Endothelial cell (in vitro differentiated cells): ENCODE measurements at places on chromosomes 4 and X. TPM values are rescaled to one million over a fixed set of nuclear protein-coding genes. Genes with fewer than 3 reads are reported as not detected.
A peak's percentile ranks its signal among the peaks of the same experiment; 100 is the strongest.

DNA sequence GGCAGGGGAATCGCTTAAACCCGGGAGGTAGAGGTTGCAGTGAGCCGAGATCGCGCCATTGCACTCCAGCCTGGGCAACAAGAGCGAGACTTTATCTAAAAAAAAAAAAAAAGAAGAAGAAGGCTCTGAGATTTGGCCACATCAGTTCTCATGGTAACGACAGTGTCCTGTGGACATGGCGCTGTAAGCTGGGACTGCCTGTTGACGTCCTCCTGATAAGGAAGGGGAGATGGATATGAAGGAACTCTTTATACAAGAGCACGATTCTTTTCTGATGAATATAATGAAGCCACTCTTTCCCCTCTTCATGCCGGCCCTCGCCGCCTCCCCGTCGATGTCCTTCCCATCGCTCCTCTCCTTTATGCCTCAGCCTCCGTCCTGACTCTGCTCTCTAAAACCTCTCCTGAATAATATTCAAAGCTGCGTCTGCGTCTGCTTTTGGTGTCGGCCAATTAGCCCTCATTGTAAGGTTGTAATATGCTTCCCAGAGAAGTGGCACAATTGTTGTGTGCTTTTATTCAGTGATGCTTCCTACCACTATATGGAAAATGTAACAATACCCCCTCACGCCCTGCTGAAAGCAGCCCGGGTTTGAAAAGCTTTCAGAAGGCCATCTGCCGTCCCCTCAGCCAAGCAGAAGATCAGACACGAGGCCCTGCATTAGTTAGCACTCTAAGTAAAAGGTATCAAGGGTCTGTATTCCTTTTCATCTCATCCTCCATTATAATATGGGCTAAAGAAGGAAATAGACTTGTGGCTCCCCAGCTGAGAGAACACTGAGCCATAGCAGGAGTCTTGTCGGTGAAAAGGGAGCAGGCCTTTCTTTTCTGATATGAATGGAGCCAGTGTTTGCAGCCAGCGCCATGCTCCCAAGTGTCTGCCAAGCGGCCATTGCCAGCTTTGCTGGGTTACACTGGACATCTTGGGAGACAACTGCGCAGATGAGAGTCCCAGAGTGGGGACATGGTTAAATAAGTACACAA lies 22.1 kb upstream of the SCOC start:
- H3K4me3 ChIP-seq: no peak overlapping the region
- peaks cover 4% of the 10 kb centered on the region for H3K4me1 ChIP-seq
- no peaks in the 10 kb centered on the region for H3K36me3 ChIP-seq
- H3K27me3 ChIP-seq: no peaks in the 10 kb centered on the region
- DNase-seq: no peak

DNA sequence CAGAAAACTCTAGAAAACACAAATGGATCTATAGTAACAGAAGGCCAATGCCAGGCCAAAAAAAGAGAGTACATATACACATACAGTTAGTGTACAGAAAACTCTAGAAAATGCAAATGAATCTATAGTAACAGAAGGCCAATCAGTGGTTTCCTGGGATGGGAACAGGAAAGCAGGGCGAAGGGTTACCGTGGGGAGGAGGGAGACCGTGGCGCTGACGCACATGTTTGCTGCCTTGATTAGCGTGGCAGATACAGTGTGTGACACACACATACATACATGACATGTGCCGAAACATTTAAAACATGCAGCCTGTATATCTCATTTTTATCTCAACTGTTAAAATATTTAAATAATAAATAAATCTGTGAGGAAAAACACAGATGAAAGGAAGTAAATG lies 14.7 kb downstream of the GAK start:
- no peak overlapping the region for H3K4me3 ChIP-seq
- H3K27ac ChIP-seq: no peak overlapping the region
- DNase-seq: no peak
- H3K36me3 ChIP-seq: peaks cover 9% of the 10 kb centered on the region

DNA sequence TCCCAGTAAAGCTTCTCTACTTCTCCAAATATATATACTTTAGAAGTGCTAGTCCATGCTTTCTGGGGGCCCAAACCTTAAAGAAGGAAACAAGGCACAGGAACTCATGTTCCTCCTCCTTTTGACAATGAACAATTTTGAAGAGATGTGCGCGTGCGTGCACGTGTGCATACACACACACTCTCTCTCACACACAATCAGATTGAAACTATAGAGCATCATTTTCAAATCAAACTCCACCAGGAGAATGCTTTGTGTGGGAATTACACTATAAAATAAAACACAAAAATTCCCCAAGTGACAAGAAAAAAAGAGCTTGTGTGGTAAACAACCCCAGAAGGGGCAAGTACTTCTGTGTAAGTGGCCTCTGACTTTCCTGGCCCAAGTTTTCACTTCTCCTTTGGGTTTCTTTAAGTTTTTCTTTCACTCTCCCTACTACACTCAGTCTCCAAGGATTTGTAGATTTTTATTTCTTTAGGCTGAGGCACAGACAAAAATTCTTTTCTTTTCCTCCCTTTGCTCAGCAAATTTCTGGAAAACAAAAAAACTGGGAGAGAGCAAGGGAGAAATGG lies 46.6 kb upstream of the SHISA3 start:
- DNase-seq: no peak
- no peaks in the 10 kb centered on the region for H3K36me3 ChIP-seq
- H3K27me3 ChIP-seq: peaks cover 1% of the 10 kb centered on the region
- no peaks in the 10 kb centered on the region for H3K4me1 ChIP-seq
- H3K27ac ChIP-seq: no peak overlapping the region

GRCh38 chrX:97743014-97743413 lies 859.3 kb downstream of the RPA4 start:
- H3K4me3 ChIP-seq: no peak overlapping the region

- H3K27ac ChIP-seq: no peak overlapping the region
- no peak overlapping the region for H3K4me3 ChIP-seq
- no peaks in the 10 kb centered on the region for H3K4me1 ChIP-seq
Measured at GRCh38 chrX:17592117-17592516, 145.2 kb upstream of the SCML1 start.

- H3K36me3 ChIP-seq: no peaks in the 10 kb centered on the region
- H3K27me3 ChIP-seq: no peaks in the 10 kb centered on the region
- no peaks in the 10 kb centered on the region for H3K4me1 ChIP-seq
- DNase-seq: no peak
Measured at GRCh38 chrX:148534291-148534690, 33.9 kb downstream of the AFF2 start.

DNA sequence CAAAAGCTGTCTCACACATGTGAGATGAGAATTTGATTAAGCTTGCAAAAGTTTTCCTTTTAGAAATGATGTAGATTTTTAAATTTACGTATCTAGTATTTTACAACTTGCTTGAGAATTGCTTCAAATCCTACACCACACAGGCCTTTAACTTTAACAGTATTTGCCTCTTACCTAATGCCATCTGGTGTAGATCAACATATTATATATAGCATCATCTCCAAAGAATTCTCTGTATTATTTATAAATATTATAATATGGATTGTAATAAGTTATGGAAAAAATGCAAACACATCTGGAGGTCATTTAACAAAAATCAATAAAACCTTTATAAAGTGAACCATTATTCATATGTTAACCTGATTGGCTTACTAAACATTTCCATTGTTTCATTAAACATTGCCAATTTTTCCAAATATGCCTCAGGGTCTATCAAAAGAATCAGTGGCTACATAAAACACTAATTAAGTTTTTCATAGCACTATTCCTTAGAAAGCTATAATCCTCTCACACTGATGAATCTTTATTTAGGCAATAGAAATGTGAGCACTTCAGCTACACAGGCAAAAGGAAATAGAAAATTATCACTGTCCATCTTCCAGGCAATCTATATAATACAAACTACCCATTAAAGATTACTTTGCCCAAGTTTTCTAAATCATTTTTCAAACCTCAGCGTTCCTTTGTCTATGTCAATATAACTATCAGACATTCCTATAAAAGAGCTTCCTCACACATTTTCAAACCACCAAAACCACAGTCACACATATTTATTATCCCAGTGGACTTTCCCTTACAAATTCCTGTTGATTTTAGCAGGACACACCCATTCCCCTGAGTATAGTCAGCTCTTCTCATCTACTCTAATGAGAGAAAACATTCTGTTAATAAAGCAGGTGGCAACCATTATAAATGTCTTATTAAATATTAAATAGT lies 83.5 kb upstream of the INTU start:
- H3K27me3 ChIP-seq: no peaks in the 10 kb centered on the region
- DNase-seq: no peak
- H3K4me1 ChIP-seq: no peaks in the 10 kb centered on the region
- peaks cover 8% of the 10 kb centered on the region for H3K36me3 ChIP-seq

- no peak overlapping the region for H3K4me3 ChIP-seq
- DNase-seq: no peak
- H3K27ac ChIP-seq: no peak overlapping the region
- H3K36me3 ChIP-seq: peaks cover 11% of the 10 kb centered on the region
Measured at GRCh38 chr4:185421366-185422124, 4.2 kb downstream of the UFSP2 start.

DNA sequence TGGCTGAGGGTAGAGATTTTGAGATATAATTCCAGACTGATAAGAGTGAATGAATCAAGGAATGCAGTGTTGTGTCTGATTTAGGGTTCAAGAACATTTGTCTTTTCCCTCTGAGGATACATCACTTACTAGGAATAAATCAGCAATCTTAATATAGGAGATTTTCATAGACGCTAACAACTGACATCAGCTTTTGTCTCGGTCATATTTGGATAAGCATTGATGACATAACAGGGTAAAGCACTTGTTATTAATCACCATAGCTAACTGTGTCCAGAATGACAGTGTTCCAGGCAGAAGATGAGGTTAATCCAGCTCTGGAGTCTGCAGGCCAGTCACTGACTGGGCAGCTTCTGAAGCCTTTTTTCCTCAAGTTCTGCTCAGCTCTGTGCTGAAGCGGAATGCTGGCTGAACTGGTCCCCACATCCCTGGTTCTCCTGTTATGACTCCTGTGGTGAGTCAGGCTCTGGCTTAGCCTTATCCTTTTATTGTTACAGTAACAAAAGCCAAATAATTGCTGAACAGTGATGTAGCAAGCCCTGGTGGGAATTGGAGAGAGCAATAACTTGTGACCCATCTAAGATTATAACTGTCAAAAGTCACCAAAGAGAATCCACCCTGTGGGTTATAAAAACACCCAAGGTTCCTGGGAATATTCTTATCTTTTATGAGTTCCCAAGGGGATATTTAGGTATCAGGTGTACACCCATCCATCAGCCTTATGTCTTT lies 41.8 kb downstream of the FNIP2 start:
- no peaks in the 10 kb centered on the region for H3K27me3 ChIP-seq
- DNase-seq: no peak
- no peak overlapping the region for H3K4me3 ChIP-seq
- peaks cover 30% of the 10 kb centered on the region for H3K4me1 ChIP-seq
- H3K27ac ChIP-seq: peak overlapping the region; percentile 44
- H3K36me3 ChIP-seq: no peaks in the 10 kb centered on the region

GRCh38 chr4:172865531-172866127 lies 303.0 kb upstream of the GALNT7 start:
- no peak for DNase-seq
- H3K4me1 ChIP-seq: no peaks in the 10 kb centered on the region
- peaks cover 2% of the 10 kb centered on the region for H3K27me3 ChIP-seq

GRCh38 chr4:111905511-111905910 lies 239.7 kb upstream of the FAM241A start:
- H3K4me3 ChIP-seq: no peak overlapping the region
- no peaks in the 10 kb centered on the region for H3K27me3 ChIP-seq
- H3K27ac ChIP-seq: no peak overlapping the region
- H3K36me3 ChIP-seq: no peaks in the 10 kb centered on the region
- H3K4me1 ChIP-seq: no peaks in the 10 kb centered on the region

DNA sequence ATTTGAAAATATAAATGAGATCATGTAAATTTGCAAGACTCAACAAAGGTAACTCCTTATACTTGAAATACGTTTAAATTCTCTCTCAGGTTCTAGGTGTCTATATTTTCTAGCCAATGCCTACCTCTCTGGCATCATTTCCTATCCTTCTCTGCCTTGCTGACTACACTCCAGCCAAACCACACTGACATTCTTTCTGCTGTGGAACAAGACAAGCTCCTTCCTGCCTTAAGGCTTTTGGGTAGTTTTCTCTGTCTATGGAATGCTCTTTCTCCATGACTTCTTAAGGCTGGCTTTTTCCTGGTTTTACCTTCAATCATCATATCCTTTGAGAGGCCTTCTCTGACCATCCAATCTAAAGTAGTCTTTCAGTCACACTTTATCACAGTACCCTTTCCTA lies 201.0 kb downstream of the SPRY1 start:
- H3K27me3 ChIP-seq: peaks cover 2% of the 10 kb centered on the region
- H3K27ac ChIP-seq: peak overlapping the region; percentile 71
- H3K36me3 ChIP-seq: no peaks in the 10 kb centered on the region
- peaks cover 68% of the 10 kb centered on the region for H3K4me1 ChIP-seq
- H3K4me3 ChIP-seq: no peak overlapping the region
- no peak for DNase-seq

GRCh38 chrX:8183346-8183745 lies 12.3 kb upstream of the VCX2 start:
- no peak overlapping the region for H3K4me3 ChIP-seq
- no peak for DNase-seq
- H3K27ac ChIP-seq: no peak overlapping the region
- H3K4me1 ChIP-seq: no peaks in the 10 kb centered on the region

DNA sequence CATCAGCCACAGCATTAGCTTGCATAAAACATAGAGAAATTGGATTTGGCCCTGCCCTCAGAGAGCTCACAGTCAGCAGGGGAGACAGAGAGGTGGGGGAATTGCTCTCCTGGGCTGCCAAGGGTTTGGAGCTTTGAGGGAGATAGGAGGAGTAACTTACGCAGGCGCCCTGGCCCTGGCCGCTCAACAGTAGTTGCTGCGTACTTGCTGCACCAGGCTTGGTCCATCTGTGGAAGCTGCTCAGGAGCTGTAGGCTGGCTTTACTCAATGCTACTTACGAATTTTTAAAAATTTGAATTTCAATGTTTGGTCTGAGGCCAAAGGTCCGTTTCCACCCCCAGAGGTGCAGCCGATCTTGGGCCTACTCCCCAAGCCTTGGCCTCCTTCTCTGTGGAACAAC lies 83.3 kb downstream of the CPZ start:
- peaks cover 4% of the 10 kb centered on the region for H3K36me3 ChIP-seq
- H3K4me3 ChIP-seq: no peak overlapping the region
- no peak overlapping the region for H3K27ac ChIP-seq
- H3K27me3 ChIP-seq: peaks cover 10% of the 10 kb centered on the region
- DNase-seq: no peak

The ABLIM2 gene
- total RNA-seq: 0.74 TPM

The STARD8 gene
- total RNA-seq: 82.7 TPM

The MXRA5 gene
- total RNA-seq: 4.3 TPM

The UTP14A gene
- total RNA-seq: 22.1 TPM

The CSN1S1 gene
- not detected for total RNA-seq

The PAK3 gene
- total RNA-seq: 4.0 TPM

The TBC1D8B gene
- total RNA-seq: 3.6 TPM

The SSX4 gene
- not detected for total RNA-seq

The KLKB1 gene
- 0.46 TPM for total RNA-seq

The RTL3 gene
- total RNA-seq: not detected

The LDB2 gene
- 268 TPM for total RNA-seq

The PWWP3B gene
- 0.21 TPM for total RNA-seq

The TMEM47 gene
- total RNA-seq: 1.6 TPM

The CLIC2 gene
- not detected for total RNA-seq
